ENCODE measurements at places on chromosomes 12 and 14. TPM values are rescaled to one million over a fixed set of nuclear protein-coding genes. Genes with fewer than 3 reads are reported as not detected.
A peak's percentile ranks its signal among the peaks of the same experiment; 100 is the strongest.

Gene SRRM4
- total RNA-seq = under 0.01 TPM

Gene TDRD9
- 0.12 TPM for total RNA-seq

- no peak overlapping the region for H3K27ac ChIP-seq
- no peak overlapping the region for H3K4me3 ChIP-seq
- no peaks in the 10 kb centered on the region for H3K36me3 ChIP-seq
Measured at GRCh38 chr12:18422871-18423270, 161.6 kb downstream of the PIK3C2G start.

- no peak overlapping the region for H3K27ac ChIP-seq
- DNase-seq = no peak
- H3K4me3 ChIP-seq = no peak overlapping the region
Measured at GRCh38 chr14:32727832-32728231, 210.8 kb upstream of the NPAS3 start.

GRCh38 chr14:77554816-77555599 is 56.4 kb upstream of the ISM2 start:
- no peaks in the 10 kb centered on the region for H3K4me1 ChIP-seq
- H3K36me3 ChIP-seq = peaks cover 58% of the 10 kb centered on the region
- DNase-seq = no peak
- no peak overlapping the region for H3K4me3 ChIP-seq
- H3K27ac ChIP-seq = no peak overlapping the region

DNA sequence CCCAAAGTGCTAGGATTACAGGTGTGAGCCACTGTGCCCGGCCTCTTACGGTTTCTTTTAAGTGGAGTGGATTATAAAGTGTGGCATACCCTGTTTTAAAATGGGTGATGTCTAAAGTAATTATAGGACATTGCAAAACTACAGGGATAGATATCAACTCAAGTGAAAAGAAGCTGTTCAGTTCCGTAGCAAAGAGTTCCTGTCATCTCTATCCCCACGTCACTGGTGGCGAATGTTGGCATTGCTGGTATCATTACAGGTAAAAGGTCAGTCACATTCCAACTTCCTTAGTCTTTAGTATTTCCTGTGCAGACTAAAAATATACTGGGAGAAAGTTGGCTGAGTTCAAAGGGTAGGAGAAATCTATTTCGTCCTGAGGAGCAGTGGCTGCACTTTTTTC is 95.6 kb upstream of the SLC38A2 start:
- no peak overlapping the region for H3K4me3 ChIP-seq
- H3K27ac ChIP-seq = no peak overlapping the region
- 0 out of 2 replicates have a peak, but pooled peaks cover 2% of the 10 kb centered on the region for H3K36me3 ChIP-seq
- peak; percentile 58 for DNase-seq
- no peaks in the 10 kb centered on the region for H3K27me3 ChIP-seq
- H3K4me1 ChIP-seq = peaks cover 42% of the 10 kb centered on the region

Gene CBLN3
- 3.4 TPM for total RNA-seq

GRCh38 chr12:26017484-26018211 is 59.2 kb downstream of the RASSF8 start:
- no peak overlapping the region for H3K27ac ChIP-seq
- peaks cover 9% of the 10 kb centered on the region for H3K4me1 ChIP-seq
- H3K36me3 ChIP-seq = no peaks in the 10 kb centered on the region
- peak; percentile 86 for DNase-seq
- H3K27me3 ChIP-seq = no peaks in the 10 kb centered on the region
- peak overlapping the region; percentile 5 for H3K4me3 ChIP-seq

Gene LMNTD1
- not detected for total RNA-seq

Gene CCDC197
- not detected for total RNA-seq

DNA sequence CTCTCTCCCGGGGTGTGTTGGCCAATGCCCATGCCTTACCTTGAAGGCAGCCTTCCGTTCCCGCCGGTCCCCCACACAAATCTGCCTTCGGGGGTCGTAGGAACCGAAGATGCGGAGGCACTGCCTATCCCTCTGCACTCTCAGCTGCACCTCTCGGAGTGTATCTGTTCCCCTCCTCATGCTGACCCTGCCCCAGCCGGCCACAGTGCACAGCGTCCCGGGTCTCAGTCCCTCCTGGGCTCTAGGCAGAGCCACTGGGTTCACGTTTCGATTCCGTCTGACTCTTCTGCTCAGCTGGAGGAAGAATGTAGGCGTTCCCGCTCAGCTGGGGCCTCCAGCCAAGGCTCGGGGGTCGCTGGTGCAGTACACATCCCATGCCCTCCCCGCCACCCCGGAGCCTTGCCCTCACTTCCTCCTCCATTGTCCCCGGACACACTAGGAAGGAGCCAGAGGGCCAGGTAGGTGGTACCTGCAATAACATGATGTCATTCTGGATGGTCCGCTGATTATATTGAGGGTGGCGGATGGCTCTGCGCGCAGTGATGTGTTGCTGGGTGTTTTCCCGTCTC is 1.8 kb downstream of the CTSG start:
- no peak overlapping the region for H3K4me3 ChIP-seq
- H3K4me1 ChIP-seq = no peaks in the 10 kb centered on the region
- no peak for DNase-seq

DNA sequence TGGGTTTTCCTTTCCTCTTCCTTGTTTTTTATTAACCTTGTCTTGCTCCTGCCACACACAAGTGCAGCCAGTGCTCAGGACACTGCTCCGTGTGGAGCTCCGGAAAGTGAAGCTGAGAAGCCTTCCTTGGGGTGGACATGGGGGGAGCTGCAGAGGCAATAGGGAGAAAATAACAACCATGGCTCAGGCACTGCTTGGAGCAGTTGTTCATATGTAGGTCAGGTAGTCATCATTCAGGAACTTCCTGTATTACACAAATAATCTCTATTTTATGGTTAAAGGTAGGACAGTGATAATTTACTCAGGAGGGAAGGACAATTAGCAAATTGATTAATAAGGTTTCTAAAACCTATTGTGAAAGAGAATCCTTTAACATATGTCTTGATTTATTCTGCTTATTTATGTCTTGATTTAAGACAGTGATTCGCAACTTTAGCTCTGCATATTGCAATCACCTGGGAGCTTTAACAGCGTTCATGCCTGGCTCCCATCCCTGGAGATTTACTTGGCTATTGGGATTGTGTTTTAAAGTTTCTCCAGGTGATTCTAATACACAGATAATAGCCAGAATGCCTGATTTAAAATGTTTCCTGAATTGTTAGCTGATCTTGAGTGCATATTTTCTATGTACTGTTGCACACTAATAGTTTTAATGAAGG is 92.1 kb downstream of the ETV6 start:
- H3K27ac ChIP-seq = no peak overlapping the region
- no peaks in the 10 kb centered on the region for H3K27me3 ChIP-seq
- H3K4me3 ChIP-seq = no peak overlapping the region
- peak; percentile 22 for DNase-seq
- H3K36me3 ChIP-seq = no peaks in the 10 kb centered on the region
- peaks cover 25% of the 10 kb centered on the region for H3K4me1 ChIP-seq

GRCh38 chr12:75560167-75560566 is 48.8 kb upstream of the KRR1 start:
- H3K4me3 ChIP-seq = no peak overlapping the region
- no peak overlapping the region for H3K27ac ChIP-seq
- no peaks in the 10 kb centered on the region for H3K36me3 ChIP-seq

GRCh38 chr14:93301821-93302447 is 30.9 kb downstream of the BTBD7 start:
- H3K4me1 ChIP-seq = peaks cover 9% of the 10 kb centered on the region
- peak; percentile 55 for DNase-seq
- no peaks in the 10 kb centered on the region for H3K27me3 ChIP-seq
- H3K27ac ChIP-seq = peak overlapping the region; percentile 62
- H3K36me3 ChIP-seq = no peaks in the 10 kb centered on the region

GRCh38 chr12:24821691-24822090 is 127.2 kb downstream of the BCAT1 start:
- no peaks in the 10 kb centered on the region for H3K36me3 ChIP-seq
- no peak overlapping the region for H3K4me3 ChIP-seq
- H3K27ac ChIP-seq = no peak overlapping the region
- H3K27me3 ChIP-seq = no peaks in the 10 kb centered on the region
- no peaks in the 10 kb centered on the region for H3K4me1 ChIP-seq

Gene SIX1
- 18.2 TPM for total RNA-seq

DNA sequence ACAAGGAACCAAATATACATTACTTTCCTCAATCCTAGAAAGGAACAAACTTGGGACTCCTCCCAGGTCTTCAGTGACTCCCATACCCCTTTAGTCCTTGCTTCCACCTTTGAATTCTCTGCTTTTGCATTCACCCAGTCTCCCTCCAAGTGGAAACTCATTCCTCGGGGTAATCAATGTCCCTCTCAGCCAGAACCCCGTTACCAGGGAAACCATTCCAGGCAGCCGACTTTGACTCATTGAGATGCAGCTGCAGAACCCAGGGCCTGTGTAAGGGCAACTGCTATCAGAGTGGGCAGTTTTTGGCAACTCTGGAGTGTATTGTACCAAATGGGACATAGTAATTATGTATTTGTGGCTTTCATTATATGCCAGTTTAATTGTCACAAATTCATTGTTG is 186.2 kb downstream of the NRXN3 start:
- DNase-seq = no peak
- H3K36me3 ChIP-seq = no peaks in the 10 kb centered on the region
- no peaks in the 10 kb centered on the region for H3K4me1 ChIP-seq
- H3K27me3 ChIP-seq = no peaks in the 10 kb centered on the region
- H3K27ac ChIP-seq = no peak overlapping the region
- H3K4me3 ChIP-seq = no peak overlapping the region

- no peaks in the 10 kb centered on the region for H3K36me3 ChIP-seq
- H3K27me3 ChIP-seq = peaks cover 16% of the 10 kb centered on the region
- no peak overlapping the region for H3K4me3 ChIP-seq
- DNase-seq = no peak
- peaks cover 11% of the 10 kb centered on the region for H3K4me1 ChIP-seq
Measured at GRCh38 chr12:49086116-49086515, 8.5 kb downstream of the DHH start.

Gene AKAP3
- 1.9 TPM for total RNA-seq

DNA sequence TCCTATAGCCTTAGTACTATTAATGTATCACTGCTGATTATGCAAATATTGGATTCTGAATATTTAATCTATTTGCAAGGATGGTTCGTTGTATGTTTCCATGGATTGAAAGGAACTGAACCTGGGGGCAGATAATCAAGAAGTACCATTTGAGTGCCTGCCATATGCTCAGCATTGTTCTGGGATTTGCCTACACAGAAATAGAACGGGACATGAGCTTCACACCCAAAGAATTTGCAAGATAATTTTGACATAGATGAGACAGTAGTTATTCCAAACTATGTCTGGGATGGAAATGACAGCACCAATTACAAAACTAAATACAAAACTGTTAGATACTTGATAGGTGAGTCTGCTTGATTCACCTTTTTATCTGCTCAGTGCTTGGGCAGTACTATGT is 132.7 kb upstream of the NPAS3 start:
- 0 out of 2 replicates have a peak, but pooled peaks cover 3% of the 10 kb centered on the region for H3K4me1 ChIP-seq
- DNase-seq = no peak
- no peaks in the 10 kb centered on the region for H3K27me3 ChIP-seq
- H3K36me3 ChIP-seq = no peaks in the 10 kb centered on the region

DNA sequence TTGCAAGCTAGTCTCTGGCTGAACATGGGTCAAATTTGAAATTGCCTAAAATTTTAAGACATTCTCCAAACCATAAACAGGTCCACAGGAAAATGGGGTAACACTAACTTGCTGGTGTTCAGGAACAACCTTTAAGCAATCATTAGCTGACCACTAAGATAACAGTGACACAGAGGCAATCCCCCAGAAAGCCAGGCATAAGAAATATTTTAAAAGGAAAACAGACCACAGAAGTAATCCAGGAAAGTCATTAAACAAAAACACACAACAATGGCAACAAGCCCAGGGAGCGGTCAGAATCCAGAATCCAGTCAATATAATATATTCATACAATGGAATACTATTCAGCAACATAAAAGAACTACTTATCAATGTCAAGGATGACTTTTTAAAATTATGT is 59.1 kb downstream of the LRP6 start:
- H3K36me3 ChIP-seq = no peaks in the 10 kb centered on the region
- H3K27me3 ChIP-seq = no peaks in the 10 kb centered on the region
- H3K4me1 ChIP-seq = peaks cover 5% of the 10 kb centered on the region
- H3K27ac ChIP-seq = no peak overlapping the region

DNA sequence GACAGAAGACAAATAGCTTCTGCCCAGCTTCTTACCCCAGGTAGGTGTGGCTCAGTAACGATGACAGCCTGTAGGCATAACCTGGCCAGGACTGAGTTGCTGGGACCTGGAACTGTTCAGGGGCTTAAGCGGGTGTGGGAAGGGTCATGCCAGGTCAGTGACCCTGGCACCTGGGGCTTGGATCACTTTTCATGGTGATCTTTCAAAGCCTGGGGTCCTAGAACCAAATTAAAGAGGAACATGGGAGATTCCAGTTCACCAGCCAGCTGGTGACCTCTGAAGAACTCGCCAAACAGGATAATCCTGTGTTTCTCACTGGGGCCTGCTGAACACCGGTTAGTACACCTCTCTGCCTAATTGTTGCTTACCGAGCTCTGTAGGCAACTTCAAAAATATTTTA is 102.6 kb upstream of the LMNTD1 start:
- no peak overlapping the region for H3K27ac ChIP-seq
- H3K36me3 ChIP-seq = no peaks in the 10 kb centered on the region
- DNase-seq = peak; percentile 74
- peaks cover 14% of the 10 kb centered on the region for H3K4me1 ChIP-seq
- H3K4me3 ChIP-seq = no peak overlapping the region

Gene KLHL33
- 0.17 TPM for total RNA-seq

DNA sequence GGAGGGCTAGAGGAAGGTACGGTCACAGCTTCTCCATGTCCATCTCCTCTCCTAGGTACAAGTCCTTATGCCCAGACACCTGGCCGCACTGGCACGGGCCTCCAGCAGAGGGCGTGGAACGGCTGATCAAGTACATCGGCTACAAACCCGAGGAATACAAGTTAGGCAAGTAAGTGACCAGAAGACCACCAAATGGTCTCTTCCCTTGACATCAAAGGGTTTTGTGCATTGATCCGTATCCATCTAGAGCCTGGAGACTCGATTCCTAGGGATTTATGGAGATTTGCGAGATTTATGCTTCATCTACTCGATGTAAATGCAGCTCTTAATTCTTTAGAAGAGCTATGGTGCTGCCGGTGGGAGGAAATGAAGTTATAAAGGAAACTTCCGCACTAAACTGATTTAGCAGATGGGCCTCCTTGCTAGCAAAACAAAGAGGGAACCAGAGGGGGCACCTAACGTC is 44.2 kb downstream of the KCTD10 start:
- H3K27me3 ChIP-seq = no peaks in the 10 kb centered on the region
- no peak overlapping the region for H3K27ac ChIP-seq
- no peak overlapping the region for H3K4me3 ChIP-seq
- H3K4me1 ChIP-seq = peaks cover 4% of the 10 kb centered on the region

Gene ASPG
- not detected for total RNA-seq

Gene IKZF4
- 1.0 TPM for total RNA-seq

Gene ATG101
- 110 TPM for total RNA-seq

Gene DHRS4
- total RNA-seq = 103 TPM

Gene RD3L
- not detected for total RNA-seq

Gene PLXNC1
- total RNA-seq = not detected

Gene PROX2
- total RNA-seq = not detected

GRCh38 chr12:88339966-88340365 is 197.9 kb downstream of the TMTC3 start:
- H3K36me3 ChIP-seq = no peaks in the 10 kb centered on the region
- no peak for DNase-seq
- H3K4me1 ChIP-seq = peaks cover 6% of the 10 kb centered on the region
- no peaks in the 10 kb centered on the region for H3K27me3 ChIP-seq
- no peak overlapping the region for H3K4me3 ChIP-seq
